ENCODE measurements at places on chromosomes 2 and 18. TPM values are rescaled to one million over a fixed set of nuclear protein-coding genes. Genes with fewer than 3 reads are reported as not detected.

The SERPINB10 gene
- 1.0 TPM for total RNA-seq

The RNF125 gene
- 0.29 TPM for total RNA-seq

The MATN3 gene
- 0.46 TPM for total RNA-seq

The LYG2 gene
- not detected for total RNA-seq

The ZC3H15 gene
- total RNA-seq: 79.0 TPM

The SERPINB11 gene
- not detected for total RNA-seq

The EVA1A gene
- 13.8 TPM for total RNA-seq

The CROCC2 gene
- not detected for total RNA-seq

The IL1F10 gene
- total RNA-seq: not detected

The RTP5 gene
- total RNA-seq: not detected

The ADRA2B gene
- not detected for total RNA-seq

The ZRANB3 gene
- total RNA-seq: 13.6 TPM

The RFX8 gene
- 0.41 TPM for total RNA-seq

The WDR35 gene
- 4.1 TPM for total RNA-seq

All from H4 (cell line).